ENCODE measurements at places on chromosomes 11 and 22.

DNA sequence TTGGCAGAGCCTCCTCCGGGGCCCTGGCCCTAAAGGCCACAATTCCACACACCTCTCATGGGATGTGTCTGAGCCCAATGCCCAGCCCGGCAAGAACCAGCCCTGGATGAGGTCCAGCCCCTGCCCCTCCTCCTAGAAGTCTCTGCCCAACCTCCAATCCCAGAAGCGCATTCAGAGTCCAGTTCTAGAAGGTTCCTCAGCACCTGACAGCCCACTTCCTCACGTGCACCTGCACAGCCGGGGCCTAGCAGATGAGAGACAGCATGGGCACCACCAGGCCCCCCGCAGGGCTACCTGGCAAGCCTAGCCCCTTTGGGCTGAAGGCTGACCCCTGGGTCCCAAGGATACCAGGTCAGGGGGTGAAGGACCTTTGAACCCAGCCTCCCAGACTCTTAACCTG, 11.5 kb upstream of the CDKN1C start:
- no peak for DNase-seq

- DNase-seq: no peak
Observed at GRCh38 chr22:46865052-46865434, 102.6 kb downstream of the TBC1D22A start.

GRCh38 chr11:62514151-62514550, 32.5 kb downstream of the AHNAK start:
- DNase-seq: no peak

DNA sequence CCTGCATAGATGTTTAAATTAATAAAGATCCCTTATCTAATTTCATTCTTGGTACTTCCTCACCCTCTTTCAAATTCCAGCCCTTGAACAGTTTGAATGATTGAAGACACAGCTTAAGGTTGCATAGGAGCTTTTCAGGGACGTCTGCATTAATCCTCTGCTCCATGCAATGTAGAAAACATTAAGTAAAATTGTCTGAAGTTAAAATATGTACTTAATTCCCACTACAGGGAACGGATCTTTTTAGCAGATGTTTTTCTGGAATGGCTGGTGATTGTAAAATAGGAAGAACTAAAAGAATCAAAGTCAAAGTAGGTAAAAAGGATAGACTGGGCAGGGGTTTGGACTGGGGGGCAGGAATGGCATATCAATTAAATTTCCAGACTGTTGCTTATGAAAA, 58.9 kb downstream of the ABTB2 start:
- DNase-seq: no peak

DNA sequence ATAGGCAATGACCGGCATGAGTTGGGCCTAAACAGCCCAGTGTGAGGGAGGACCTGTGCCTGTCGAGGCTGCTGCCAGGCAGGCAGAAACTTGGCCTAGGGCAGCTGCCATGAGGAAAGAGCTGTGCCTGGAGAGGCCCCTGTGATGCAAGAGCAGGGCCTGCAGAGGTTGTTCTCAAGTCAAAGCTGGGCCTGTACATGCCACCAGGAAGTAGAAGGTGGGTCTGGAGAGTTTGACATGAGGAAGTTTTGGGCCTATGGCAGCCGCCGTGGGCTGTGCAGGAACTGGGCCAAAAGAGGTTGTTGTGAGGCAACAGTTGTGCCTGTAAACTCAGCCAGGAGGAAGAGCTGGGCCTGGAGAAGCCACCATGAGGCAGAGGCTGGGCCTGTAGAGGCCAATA, 43.2 kb downstream of the OR4C45 start:
- DNase-seq: no peak

DNA sequence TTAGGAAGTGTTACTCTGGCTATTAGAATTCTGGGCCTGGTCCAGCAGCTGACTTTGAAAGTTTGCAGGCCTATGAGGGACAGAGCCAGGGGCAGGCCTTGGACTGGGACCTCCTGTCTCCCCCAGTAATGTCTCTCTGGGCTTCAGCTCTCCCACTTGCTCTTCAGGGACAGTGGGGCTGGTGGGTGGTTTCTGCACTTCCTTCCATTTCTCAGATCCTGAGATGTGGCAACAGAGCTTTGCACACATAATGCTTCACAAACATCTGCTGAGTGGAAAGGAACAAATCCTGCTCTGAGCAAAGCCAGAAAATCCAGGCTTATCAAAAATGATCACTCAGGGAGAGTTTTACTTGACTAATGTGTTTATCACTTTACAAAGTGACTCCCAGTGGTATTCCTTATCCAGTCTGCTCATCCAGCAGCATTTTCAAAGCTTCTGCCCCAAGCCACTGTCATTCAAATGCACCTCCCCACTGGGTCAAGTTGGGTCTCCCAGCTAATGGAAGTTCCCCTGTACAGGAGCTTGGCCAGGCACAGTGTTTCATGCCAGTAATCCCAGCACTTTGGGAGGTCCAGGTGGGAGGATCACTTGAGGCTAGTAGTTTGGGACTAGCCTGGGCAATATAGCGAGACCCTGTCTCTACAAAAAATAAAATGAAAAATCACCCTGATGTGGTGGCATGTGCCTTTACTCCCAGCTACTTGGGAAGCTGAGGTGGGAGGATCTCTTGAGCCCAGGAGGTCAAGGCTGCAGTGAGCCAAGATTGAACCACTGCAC, 13.5 kb upstream of the OSBP2 start:
- no peak for DNase-seq

DNA sequence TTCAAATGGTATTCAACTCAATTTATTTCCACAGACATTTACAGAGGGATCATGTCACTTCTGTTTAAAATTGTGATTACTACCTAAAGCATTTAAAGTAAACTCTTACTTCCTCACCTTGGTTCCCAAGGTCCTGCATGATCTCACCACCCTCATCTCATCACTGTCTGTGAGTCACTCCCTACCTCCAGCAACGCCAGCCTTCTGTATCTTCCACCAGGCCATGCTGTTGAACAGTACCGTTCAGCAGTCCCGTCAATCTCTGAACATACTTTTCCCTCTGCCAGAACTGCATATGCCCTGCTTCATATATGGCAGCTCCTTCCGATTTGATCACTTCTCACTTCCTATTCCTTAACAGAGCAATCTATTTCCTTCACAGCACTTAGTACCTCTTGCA, 2.0 kb downstream of the FBXO3 start:
- no peak for DNase-seq

DNA sequence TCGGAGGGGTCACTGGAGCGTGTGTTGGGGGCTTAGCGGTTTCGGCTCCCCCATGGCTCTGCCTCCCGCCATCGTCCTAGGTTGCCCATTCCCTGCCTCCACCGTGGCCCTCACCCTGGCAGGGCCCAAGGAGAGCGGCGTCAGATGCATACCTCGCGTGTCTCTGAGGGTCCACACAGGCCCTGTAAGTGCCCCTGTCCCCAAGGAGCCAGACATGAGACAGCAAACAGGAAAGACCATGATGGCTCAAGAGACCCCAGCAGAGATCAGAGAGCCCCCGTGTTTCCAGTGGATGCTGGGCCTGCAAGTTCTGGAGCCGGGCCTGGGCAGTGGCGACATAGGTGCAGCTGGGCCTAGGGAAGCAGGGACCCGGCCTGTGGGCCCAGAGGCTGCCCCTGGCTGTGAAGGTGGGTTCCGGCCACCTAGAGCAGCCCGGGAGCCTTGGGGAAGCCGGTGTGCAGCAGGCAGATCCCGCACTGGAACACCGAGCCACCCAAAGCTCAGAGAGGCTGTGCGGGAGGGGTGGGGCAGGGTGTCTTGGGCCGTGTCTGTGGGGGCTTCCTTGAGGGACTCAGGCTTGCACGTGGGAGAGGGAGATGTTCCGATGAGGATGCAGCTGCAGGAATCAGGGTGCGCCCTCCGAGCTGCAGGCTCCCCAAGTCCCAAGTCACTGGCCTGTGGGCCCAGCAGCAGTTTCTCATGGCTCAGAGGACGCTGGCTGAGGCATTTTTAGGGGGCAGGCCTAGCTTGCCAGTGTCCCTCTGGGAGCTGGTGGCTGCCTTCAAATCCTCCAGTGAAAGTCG, 126.4 kb downstream of the KCNQ1OT1 start:
- DNase-seq: no peak

- DNase-seq: no peak
Observed at GRCh38 chr22:36289406-36289870, 36.5 kb downstream of the APOL1 start.

DNA sequence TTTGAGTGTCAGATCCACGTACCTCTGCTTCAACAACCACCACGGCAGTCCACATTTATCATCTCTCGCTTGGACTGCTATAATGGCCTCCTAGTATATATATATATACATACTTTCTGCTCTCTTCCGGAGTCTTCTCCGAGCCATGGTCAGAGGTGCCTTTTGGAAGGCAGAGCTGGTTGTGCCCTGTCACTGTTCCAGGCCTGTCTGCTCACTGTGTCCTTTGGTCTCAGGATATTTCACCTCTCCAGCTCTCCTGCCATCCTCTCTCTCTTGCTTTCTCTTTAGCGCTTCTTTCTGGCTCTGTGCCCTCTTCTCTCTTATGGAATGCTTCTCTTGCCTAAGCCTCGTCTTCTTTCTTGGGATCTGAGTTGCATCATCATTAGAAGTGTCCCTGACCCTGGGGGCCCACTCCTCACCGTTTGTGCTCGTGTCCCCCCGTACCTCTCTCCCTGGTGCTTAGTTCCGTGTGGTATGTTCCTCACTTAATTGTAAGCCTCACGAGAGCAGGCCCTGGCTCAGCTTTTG, 86.1 kb upstream of the RASSF10 start:
- DNase-seq: no peak

- no peak for DNase-seq
Observed at GRCh38 chr11:122163053-122163819, 47.2 kb upstream of the BLID start.

DNA sequence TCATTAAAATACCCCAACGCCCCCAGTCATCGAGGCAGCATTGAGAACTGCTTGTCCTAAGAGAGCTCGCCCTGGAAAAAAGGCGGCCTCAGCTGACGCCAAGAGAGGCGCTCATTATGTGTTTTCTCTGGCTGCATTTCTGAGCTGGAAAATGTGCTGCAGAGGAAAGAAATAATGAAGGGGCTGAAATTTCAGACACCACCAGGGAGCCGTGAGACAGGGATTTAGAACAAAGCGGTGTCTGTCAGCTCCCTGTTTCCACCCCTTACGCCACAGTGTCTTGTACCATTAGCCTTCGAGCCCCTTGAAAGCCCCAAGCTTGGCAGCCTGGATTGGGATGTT, 14.4 kb downstream of the USH1C start:
- DNase-seq: no peak

DNA sequence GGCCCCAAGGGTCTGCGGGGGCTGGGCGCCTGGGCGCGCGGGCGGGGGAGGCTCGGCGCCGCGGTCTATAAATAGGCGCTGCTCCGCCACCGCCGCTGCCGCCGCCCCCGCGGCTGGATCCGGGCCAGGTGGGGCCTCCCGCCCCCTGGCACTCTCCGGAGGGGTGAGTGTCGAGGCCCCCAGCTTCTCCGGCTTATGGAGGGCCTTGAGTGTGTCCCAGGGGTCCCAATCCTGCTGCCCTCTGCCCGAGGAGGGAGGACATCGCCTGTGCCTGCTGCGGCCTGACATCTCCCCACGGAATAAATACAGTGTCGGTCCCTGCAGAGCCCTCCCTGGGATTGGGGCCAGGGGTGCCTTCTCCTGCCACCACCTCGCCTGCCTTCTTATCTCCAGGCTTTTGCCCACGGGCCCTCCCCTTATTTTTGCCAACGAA, 4.3 kb upstream of the GP1BB start:
- no peak for DNase-seq

DNA sequence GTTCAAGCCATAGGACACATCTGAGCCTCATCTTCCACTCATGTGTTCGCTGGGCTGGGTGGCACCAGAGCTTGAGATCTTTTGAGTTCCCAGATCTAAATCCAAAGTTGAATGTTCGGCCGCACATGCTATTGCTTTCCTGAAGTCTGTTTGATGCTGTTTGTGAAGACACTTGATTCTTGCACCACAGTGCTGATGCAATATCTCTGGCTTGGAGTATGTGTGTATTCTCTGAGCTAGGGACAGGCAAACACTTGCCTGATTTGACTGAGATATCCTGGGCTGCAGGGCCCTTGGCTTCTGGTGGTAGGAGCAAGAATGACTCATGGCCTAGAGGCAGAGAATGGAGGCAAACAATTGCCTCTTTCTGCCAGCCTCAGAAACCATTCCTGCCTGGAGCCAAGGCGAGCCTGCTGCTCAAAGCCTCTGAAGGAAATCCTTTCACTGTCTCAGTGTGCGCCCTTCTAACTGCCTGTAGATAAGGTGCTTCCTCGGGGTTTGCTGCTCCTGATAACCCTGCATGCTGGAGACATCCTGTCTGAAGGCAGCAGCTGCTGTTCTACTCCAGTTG, 73.0 kb downstream of the CYB5R2 start:
- DNase-seq: no peak

- no peak for DNase-seq
Observed at GRCh38 chr11:88359541-88359940, 22.0 kb upstream of the CTSC start.

DNA sequence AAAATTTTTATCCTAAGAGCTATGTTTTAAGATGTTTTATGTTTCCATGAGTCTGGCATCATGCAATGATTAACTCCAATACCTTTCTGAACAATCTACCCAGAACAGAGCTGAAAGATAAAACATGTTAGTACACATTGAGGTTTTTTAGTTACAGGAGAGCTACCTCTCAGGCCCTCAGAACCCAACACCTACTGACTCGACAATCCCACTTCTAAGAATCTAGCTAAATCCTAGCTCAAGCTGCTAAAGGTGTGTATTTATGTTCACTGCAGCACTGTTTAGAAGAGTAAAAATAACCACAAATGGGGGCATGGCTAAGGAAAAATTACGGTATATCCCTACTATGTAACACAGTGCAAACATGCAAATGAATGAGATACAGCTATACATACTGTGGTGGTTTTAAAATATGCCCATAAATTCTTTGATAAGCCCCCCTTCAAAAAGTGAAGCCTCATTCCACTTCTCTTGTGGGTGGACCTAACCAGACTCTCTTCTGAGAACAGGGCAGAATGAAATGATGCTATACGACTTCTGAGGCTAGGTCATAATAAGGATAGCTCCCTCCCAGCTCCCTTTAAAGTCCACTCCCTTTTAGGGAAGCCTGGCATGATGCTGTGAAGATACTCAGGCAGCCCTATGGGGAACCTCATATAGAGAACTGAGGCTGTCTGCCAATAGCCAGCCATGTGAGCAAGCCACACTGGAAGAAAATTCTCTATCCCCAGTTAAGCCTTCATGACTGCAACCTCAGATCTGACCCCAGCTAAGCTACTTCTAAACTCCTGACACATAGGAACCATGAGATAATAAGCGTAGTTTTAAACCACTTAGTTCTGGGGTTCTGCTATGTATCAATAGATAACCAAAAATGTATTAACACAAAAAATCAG, 29.5 kb downstream of the TMEM123 start:
- DNase-seq: no peak

DNA sequence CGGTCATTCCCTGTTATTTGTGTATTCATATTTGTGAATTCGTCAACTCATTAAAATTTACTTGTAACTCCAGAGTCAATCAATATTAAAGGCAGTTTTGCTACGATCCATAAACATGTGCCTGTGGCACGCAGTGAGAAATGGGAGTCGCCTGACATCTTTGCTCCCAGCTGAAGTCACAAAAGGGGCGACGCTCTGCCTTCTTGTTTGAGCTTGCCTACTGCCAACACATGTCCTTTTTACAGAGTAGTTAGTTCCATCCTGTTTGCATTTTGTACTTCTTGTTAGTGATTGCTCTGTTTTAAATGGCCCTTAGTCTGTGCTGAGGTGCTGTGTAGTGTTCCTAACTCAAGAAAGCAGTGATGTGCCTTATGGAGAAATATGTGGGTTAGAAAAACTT, 305.3 kb downstream of the ETS1 start:
- DNase-seq: no peak
